ENCODE measurements at places on chromosomes 6 and 20. TPM values are rescaled to one million over a fixed set of nuclear protein-coding genes. Genes with fewer than 3 reads are reported as not detected.

- no peak for DNase-seq
These were observed 33.2 kb upstream of the FAM83C start for GRCh38 chr20:35325401-35325800.

GRCh38 chr6:83847179-83847578, 6.0 kb upstream of the RIPPLY2 start:
- DNase-seq: no peak

The POM121L2 gene
- 0.13 TPM for total RNA-seq

DNA sequence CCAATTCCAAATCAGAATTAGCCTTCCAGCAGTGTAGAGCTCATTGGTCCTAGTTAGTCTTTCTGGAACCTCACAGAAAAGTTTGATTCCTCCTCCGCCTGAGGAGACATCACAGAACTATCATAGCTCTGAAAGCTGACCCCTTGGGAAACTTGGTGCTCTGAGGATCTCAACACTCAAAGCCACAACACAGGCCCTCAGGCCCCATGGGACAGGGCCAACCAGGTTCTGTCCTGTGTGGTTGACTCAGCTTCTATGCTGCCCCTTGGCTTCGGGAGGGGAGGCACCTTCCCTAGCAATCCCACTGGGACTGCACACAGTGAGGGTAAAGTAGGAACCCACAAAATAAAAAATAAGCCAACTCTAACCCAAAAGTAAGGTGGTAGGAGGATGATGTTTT, 237.5 kb upstream of the ECI2 start:
- no peak for DNase-seq

The TREM2 gene
- not detected for total RNA-seq

Measured in colonic mucosa (tissue), 4 donors.